WTC11 (cell line): ENCODE measurements at places on chromosomes 11 and 22. TPM values are rescaled to one million over a fixed set of nuclear protein-coding genes. Genes with fewer than 3 reads are reported as not detected.

DNA sequence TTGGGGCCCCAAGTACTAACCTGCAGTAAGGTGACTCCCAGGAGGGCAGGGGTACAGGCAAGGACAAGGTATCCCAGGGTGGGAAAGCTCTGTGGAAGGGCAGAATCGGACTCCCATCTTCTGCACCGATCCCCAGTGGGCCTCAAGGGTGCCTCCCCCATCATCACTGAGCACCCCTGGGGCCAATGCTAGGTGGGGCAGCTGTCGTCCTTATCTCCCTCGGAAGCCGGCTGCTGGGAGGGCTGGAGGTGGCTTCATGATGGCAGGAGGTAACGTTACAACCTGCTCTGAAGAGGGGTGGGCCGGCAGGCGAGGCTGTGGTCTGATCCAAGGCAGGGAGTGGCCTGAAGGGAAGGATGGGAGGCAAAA lies 87.6 kb upstream of the LINC01488 start:
- no peak for DNase-seq

The PHOX2A gene
- total RNA-seq: 1.3 to 1.6 TPM (median 1.3 TPM) in 3 replicates

The OR51B5 gene
- 0.26 to 0.37 TPM in 2 of 3 replicates, not detected in the other for total RNA-seq

GRCh38 chr11:5500393-5500801 lies 9.4 kb downstream of the UBQLN3 start:
- no peak for DNase-seq

The OR52I2 gene
- total RNA-seq: not detected in 3 replicates

GRCh38 chr11:4092026-4092425 lies 2.6 kb upstream of the RRM1 start:
- no peak for DNase-seq

DNA sequence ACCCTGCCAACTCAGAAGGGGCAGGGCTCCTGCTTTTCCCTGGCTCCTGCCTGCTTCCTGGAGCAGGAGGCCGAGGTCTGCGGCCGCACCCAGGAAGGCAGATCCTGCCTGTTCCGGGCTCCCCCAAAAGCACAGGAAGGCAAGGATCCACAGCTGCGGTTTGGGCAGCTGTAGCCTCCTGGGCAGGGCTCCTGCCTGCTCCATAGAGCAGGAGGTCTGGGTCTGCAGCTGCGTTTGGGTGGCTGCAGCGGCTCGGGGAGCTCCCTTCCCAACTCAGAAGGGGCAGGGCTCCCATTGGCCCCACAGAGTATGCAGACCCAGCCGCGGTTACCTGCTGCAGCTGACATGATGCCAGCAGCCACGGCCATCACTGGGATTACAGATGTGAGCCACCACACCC lies 5.5 kb downstream of the UPK2 start:
- no peak for DNase-seq

DNA sequence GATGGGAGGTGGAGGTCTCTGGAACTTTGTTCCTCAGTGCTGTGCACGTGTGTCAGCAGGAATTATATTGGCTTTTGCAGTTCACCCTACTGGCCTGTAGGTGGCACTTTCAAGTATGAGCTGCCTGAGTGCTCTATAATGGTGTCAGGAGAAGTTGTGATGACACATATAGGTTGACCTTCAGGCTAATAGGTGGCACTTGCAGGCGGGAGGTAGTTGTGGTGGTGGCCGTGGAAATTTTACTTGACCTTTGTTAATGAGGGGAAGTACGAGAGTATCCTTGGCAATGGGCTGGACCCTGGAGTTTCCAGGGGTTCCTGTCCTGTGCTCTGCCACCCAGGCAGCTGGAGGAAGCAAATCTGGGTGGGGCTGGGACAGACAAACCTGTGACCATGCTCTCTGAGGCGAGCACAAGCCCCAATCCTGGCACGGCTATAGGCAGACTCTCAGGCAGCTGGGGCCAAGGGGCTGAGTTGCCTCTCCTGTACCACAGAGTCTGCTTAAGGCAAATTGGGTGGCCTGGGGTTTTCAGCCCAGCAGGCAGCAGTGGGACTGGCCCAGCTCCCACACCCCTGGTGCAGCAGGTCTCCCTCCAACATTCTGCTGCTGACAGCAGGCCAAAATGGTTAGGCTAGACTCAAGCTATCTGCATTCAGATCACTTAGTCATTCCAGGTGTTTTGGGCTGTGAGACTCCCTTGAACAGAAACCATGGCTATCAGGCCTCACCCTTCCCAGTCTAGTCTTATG lies 147.5 kb upstream of the CTSC start:
- DNase-seq: peak; percentile 53
